Stimulated activated CD8-positive, alpha-beta memory T cell treated with anti-CD3 and anti-CD28 coated beads, Interleukin-12 subunit alpha, Interleukin-12 subunit beta, amount 100 ng/mL, for 1 hour (primary cell): ENCODE measurements at places on chromosomes 4 and X.

DNA sequence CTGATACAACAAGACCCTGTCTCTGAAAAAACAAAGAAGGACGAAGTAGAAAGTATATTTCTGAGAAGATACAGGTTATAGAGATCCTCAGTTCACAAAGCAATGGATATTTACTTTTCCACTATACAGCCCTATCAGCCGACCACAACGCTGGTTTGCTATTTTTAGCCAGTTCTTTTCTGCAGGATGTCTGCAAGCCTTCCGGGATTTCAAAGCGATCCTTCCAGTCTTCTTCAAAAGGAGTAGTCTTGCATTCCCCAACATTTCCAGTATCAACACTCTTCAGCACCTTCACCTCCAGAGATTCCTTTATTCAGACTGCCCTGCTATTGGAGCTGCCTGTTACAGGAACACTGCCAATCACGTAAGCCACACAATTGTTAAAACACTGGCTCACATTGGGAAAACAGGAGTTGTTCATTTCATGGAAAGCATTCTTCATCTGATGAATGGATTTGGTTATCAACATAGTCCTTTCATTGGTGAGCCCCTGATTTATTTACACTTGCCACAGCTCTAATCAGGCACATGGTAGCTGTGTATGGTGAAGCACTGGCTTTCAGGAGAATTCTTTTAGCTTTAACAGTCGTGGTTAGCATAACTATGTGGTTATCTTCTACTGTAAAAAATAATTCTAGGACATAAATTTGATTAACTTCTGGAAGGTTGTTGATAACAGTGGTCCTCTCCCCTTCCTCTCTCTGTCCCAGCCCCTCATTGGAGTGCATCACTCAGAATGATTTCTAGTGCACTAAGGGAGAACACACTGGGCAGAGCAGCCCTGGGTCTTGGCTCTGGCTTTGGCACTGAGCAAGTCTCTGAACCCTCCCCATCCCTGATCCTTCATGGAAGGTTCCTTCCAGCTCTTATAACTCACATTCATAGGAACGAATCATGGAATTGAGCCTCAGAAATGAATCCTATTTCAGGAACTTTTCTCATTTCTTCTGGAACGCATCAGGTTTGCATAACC, 109.9 kb upstream of the SORBS2 start:
- no peak for DNase-seq

- DNase-seq, result no peak
Measured at GRCh38 chr4:26151615-26152014, 169.2 kb upstream of the RBPJ start.

- no peak for DNase-seq
Measured at GRCh38 chrX:10110316-10110935, 46.3 kb upstream of the CLCN4 start.

- DNase-seq, result no peak
Measured at GRCh38 chrX:22760513-22761057, 239.2 kb upstream of the DDX53 start.

DNA sequence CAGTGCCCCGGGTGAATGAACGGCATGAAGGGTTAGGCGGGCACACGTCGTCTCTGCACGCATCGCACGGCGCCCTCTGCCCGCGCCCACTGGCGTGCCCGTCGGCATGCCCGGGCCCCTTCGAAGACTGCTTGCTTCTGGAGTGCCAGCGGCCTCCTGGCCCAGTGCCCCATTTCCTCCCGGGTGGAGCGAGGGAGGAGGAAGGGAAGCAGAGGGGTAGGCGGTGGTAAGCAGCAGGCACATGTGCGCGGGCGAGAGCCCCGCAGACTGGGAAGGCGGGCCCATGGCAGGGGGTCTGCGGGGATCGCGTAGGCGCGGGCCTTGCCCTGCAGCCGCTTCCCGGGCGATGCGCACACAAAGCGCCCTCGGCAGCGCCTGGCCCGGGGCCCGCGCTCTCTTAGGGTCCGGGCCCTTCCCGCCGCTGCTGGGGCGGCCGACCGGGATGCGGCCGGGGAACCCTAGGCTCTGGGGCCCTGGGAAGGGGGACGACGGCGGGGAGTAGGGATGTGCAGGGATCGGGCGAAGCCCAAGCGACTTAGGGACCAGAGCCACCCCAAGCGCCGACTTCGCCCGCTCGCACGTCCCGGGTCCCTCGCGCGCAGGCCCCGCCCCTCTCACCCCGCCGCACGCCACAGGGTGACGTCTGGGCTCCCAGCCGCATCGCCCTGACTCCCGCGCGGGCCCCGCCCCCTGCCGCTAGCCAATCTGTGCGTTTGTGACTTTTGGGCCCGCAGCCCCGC, 866 bp upstream of the EMD start:
- DNase-seq, result peak; percentile 88

DNA sequence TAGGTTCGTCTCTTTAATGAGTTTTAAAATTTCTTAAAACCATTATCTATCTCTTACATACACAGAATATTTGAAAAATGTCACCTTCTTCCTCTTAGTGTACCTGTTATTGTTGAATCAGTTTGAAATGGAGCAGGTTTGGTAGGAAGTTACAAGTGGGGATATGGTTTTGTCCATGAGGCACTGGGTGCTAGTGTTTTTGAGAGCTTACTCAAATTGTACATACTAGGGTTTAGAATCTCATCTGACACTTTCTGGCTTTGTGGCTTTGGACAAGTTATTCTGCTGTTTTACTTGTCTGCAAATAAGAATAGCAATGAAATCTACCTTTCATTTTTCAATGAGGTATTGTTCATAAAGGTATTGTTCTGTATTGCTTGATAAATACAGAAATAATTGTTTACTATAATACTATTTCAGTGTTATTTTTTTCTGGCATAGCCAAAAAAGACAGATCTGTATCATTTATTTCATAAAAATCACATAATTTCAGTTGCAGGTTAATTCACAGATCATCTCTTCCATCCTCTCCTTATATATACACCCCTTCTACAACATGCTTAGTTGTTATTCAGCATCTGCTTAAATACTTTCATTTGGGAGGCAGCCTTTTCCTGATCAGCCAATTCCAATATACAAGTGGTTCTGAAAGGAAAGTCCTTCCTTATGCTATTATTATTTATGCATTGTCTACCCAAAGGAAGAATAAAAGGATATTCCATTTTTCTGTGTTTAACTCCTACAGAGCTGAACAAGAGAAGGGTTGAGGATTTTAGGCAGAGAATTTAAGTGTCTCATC, 13.3 kb downstream of the NCAPG start:
- no peak for DNase-seq

DNA sequence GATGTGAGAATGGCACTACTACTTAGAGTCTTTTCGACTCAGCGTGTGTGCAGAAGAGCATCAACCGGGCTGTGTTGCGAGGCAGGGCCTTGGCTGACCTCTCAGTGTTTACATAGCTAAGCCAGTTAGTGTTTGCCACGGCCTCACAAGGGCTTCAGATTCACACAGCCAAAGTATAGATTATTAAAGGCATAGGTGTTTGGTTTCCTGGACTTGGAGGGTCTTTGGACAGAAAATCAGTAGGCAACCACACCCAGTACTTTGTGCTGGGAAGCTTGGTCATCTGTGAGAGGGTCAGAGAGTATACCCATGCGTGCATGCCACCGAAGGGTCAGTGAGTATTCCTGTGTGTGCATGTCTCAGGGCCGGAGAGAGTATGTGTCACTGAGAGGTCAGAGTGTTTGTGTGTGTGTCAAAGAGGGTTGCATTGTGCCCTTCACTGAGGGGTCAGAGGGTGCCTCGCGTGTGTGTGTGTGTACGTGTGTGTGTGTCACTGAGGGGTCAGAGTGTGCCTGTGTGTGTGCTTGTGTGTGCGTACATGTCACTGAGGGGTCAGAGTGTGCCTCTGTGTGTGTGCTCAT, 69.7 kb upstream of the MSANTD1 start:
- DNase-seq, result no peak

DNA sequence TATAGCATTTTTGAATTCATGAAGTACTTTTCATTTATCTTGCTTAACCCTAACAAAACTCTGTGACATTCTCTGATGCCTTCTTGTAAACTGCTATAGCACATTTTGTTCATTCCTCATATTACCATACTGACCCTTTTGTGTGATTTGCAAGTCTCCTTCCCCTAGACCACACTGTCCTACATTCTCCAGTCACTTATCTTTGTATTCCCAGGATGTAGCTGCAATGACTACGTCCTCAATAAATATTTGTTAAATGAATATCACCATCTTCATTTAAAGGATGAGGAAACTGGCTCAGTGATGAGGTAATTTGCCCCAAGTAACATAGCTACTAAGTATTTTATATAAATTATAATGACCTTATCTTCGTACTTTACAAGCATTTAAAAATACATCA, 11.9 kb downstream of the HUWE1 start:
- DNase-seq, result no peak

GRCh38 chr4:77432717-77433417, 172.8 kb upstream of the CXCL13 start:
- no peak for DNase-seq

DNA sequence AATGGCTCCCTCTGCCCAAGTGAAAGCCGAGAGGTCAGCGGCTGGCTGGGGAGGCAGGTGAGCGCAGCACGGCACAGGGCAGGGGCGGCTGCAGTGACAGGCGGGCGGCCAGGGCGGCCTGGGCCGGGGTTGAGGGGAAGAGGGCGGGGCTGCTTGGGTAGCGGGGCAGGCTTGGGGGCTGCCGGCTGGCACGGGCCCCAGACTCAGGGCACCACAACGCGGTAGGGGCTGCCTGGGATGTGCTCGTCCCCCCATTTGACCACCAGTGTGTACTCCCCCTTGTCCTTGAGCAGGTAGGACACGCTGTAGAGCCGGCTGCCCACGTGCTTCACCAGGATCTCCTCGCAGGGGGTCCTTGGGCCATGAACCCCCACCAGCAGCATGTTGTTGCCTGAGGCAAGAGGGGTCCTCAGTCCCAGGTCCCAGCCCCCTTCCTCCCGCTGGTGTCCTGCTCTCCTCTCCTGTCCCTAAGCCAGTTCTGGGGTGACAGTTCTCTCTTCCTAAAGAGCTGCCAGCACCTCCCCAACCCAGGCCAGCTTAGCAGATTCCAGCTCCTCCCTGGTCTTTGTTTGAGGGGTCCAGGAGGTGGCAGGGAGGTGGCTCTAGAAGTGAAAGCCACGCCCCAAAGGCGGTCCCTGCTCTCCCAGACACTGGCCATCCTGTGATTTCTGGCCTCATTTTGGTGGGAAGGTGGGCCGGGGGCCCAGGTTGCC, 25.6 kb downstream of the FLNA start:
- no peak for DNase-seq

DNA sequence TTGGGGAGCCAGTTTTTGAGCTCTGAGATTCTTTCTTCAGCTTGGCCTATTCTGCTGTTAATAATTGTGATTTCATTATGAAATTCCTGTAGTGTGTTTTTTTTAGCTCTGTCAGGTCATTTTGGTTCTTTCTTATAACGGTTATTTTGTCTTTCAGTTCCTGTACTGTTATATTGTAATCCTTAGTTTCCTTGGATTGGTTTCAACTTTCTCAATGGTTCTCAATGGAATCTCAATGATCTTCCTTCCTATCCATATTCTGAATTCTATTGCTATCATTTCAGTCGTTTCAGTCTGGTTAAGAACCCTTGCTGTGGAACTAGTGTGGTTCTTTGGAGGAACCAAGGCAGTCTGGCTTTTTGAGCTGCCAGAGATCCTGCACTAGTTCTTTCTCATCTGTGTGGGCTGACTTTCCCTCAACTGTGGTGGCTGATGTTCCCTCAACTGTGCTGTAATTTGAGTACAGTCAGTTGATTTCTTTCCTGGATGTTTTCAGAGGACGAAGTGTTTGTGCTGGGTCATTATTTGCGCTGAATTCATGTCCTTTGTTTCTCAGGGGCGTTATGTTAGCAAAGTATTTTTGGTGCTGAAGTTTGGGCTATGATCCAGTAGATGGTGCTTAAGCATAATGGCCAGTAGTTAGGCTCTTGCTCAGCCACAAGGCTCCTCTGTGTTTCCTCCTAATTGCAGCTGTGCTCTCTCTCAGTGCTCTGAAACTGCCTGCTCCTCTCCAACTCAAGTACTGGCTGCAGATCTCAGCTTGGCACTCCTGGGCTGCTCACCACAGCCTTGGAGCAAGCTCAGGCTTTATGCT, 27.5 kb downstream of the ENPEP start:
- no peak for DNase-seq

DNA sequence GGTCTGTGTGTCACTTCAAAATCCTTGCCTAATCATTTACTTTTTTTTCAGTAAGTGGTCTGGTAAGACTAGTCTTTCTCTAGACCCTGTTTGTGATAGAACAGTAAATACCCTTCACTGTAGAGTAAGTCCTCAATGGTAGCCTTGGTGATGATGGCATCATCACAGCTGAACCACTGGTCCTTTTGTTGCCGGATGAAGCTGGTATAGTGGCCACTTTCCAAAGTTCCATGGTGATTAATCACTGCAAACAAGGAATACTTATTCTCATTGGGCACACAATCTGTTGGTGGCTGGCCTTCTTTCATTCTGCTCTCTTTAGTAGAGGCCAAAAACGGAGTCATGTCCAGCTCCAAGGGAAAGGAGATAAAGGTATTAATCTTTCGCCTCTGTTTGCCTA, 2.9 kb downstream of the USP51 start:
- DNase-seq, result no peak

DNA sequence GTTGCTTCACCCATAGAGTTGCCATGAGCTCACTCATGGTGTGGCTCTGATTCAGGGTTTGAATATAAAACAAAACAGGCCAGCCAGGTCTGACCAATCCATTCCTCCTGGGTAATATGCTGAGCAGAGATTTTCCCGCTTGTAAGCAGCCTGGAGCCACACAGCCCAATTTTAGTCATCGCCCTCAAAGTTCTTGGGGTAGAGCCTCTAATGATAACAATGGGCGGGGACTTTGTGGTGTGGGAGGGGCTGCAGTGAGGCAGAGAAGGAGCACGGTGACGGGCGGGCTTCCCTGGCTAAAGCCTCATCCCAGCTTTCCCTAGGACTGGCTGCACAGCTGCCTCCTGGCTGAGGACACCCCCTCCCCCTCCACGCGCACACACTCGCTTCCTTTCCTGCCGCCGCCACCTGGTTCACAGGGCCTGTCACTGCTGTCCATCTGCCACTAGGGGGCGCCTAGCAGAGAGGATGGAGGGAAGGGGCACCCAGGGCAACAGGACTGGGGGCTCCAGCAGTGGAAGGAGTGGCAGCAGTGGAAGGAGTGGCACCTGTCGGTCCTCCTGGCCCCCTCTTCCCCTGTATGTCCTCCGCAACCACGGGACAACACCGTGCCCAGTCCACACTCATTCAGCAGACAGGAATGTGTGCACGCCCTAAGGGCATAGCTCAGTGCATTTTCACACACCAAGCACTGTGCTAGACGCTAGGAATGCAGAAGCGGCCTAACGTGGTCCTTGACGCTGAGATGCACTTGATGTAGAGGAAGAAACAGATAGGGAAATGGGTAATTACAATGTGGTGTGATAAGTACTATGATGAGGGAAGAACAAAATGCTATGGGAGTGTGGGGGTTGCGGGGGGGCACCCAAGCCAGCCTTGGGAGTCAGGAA, 26.8 kb downstream of the PRPS1 start:
- peak; percentile 55 for DNase-seq

DNA sequence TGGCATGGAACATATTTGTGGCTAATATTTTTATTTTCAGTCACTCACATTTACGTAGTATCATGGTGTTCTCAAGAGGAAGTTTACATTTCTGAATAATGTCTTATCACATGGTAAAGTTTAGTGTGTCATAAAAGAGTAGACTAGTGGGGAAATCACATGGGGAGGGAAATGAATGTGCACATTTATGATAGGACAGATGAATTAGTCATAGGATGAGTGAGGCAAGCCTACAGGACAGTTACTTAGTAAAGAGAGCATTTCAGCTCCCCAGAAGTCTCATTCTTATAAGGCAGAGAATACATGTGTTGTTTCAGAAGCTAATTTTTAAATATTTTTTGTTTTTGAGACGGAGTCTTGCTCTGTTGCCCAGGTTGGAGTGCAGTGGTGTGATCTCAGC, 6.2 kb downstream of the GK start:
- no peak for DNase-seq

- no peak for DNase-seq
Measured at GRCh38 chr4:74738464-74739143, 55.7 kb downstream of the BTC start.

GRCh38 chr4:25551605-25552004, 104.0 kb upstream of the SLC34A2 start:
- no peak for DNase-seq
